ENCODE measurements at places on chromosomes 7 and 10. TPM values are rescaled to one million over a fixed set of nuclear protein-coding genes. Genes with fewer than 3 reads are reported as not detected.

- no peak for DNase-seq
Observed at GRCh38 chr10:35889971-35890675, 248.0 kb upstream of the FZD8 start.

DNA sequence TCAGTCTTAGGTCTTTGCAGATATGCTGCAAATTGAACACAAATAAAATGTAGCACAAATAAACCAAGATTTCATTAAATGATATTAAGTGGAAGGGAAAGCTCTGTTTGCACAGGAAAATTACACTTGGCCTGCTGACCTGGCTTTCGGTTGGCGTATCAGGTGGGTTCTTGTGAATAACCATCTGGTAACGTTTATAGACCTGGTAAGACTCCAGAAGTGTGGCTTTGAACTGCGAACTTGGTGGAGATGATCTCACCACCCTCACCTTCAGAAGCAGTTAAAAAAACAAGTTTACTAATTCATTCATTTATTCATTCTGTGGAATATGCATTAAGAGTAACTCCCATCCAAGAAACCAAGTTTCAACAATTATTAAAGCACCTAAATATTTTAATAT is 28.1 kb downstream of the ATE1 start:
- DNase-seq = no peak

- no peak for DNase-seq
Observed at GRCh38 chr10:76915316-76915715, 722.3 kb downstream of the KCNMA1 start.

- DNase-seq = no peak
Observed at GRCh38 chr7:141456298-141456697, 94.9 kb upstream of the AGK start.

Gene HPSE2
- total RNA-seq = 0.08 TPM

DNA sequence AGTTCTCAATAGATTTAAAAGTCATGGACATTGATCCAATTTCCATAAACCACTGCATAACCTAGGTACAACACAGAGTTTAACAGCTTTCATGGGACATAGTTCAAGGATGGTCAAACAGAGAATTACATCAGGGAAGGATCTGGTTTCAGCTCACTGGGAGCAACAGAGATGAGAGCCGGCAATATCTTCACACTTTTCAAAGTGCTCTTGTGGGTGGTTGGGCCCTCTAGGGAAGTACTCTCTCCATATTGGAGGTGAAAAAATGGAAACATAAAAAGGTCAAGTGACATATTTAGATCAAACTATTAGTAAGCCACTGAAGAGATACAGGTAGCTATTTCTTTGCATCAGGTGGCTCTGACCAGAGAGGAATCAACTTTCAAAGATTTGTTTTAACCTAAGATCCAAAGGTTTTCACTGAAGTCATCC is 61.8 kb upstream of the LRRN3 start:
- DNase-seq = no peak

GRCh38 chr7:128409596-128410450 is at the start of gene IMPDH1:
TSS of gene IMPDH1 (minus strand) at chr7:128409982. CDS start at chr7:128409901, 81 bp downstream.
- DNase-seq = peak; percentile 90

- peak; percentile 11 for DNase-seq
Observed at GRCh38 chr10:11993834-11994468, 48.7 kb downstream of the UPF2 start.

- no peak for DNase-seq
Observed at GRCh38 chr10:24239289-24240040, 30.5 kb downstream of the KIAA1217 start.

- no peak for DNase-seq
Observed at GRCh38 chr10:48705401-48705938, 20.8 kb downstream of the WDFY4 start.

GRCh38 chr10:49010295-49010694 is 70.7 kb upstream of the LRRC18 start:
- DNase-seq = no peak

- DNase-seq = peak; percentile 83
Observed at GRCh38 chr10:80158598-80159127, 26.1 kb downstream of the PLAC9 start.

- DNase-seq = no peak
Observed at GRCh38 chr10:79910344-79910743, 38.6 kb downstream of the SFTPD start.

GRCh38 chr7:155744971-155745683 is 67.1 kb downstream of the SHH start:
- DNase-seq = no peak

DNA sequence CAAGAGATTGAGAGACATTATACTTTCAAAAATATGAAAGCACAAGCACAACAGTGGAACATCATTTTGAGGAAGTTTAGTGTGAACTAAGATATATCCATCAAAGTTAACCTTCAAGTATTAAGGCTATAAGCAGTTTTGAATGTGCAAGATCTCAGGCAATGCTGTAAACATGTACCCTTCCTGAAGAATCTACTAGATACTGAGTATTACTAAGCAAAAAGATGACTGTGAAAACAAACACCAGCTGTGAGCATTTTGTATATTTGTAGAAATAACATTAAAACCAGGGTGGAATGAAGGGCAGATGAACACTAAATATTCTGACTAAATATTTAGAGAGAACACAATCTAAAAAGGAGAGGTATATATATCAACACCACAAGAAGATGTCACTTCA is 41.3 kb upstream of the ADRA2A start:
- no peak for DNase-seq

DNA sequence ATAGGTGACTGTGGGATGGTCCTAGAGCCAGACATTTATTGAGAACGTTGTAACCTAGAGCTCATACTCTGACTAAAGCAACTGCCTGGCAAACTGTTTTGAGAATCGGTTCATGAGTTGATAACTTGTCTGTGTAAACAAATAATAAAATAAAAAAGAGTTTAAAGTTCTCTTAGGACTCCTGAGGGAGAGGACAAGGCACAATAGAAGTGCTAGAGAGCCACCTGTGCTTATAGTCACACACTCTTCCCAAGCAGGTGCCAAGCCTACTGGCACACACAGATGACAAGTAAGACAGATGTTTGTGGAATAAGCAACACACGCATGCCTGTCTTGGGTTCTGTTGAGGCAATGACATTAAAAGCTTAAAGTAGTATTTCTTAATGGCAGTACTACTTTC is 7.9 kb downstream of the EDRF1 start:
- DNase-seq = no peak

DNA sequence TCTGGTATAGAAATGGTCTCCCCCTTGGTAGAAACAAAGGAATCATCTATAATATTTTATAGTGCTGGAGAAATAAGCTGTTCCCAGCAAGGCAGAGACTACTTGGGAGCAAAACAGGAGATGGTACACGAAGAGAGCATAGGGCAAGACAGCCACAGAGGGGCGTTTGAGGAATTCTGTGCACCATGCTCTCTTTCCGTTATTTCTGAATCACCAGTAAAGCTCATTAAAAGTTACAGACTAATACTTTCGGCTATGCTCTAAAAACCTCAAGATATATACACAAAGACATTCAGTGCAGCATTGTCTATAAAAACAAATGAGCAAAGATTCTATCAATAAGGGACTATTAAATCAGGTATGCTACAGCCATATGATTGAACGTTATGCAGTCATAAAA is 68.5 kb upstream of the FHIP2A start:
- no peak for DNase-seq

DNA sequence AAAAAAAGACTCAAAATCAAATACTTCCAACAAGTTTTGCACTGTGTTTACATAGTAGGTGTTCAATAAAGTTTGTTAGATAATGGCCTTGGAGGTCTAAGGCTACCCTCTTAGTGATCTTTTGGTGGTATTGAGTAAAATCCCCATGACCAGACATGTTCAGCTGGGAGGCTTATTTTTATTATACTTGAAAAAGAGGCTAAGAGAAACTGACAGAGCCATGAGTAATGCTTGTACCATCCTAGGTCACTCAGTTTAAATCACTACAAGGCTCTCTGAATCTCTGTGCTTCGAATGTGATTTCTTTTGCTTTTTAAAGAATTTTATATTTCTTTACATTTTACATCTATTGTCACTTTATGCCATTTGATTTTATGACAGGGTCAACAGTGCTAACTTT is 90.5 kb downstream of the TWIST1 start:
- no peak for DNase-seq
